Neural crest cell (in vitro differentiated cells): ENCODE measurements at places on chromosomes 16 and 17. TPM values are rescaled to one million over a fixed set of nuclear protein-coding genes. Genes with fewer than 3 reads are reported as not detected.

PRSS8 gene
- not detected in 2 replicates for total RNA-seq

DNA sequence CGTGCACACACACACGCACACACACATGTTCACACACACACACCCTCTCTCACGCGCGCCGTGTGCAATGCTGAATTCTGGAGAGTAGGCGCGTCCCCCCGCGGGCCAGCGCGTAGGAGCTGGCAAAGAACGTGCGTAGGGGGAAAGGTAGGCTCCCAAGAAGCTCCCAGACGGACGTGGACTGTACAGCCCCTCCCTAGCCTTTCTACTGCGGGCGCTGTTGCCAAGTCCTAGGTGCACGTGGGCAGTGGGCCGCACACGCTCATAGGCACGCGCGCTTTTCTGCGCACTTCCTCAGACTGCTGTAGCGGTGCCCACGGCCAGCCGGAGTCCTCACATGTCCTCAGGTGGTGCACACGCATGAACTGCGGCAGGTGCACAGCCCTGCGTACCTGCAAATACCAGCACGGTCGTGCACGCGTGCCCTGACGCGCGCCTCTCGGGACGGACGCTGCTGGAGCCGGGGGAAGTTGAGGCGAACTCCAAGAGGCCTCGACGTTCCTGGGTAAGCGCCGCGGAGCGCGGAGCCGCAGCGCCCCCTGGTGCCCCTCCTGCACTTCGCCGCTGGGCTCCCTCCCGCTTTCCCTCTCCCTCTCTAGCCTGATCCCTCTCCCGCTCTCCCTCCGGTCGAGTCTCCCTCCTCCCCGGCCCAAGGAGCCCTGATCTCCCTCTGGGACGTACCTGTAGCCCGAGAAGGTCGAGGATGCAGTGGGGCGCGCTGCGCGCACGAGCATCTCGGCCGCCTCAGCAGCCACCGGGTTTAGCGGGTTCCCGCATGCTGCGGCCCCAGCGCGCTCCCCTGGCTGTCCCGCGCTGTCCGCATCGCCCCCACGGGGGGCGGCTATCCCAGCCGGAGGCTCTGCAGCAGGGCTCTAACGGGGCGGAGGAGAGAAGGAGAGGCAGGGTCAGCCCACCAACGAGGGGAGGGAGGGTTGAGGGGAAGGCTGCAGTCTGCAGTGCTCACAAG lies 749 bp downstream of the GRIN2A start:
- peaks cover 14% of the 10 kb centered on the region for H3K4me1 ChIP-seq
- peak overlapping the region; percentile 67 for H3K4me3 ChIP-seq
- H3K27me3 ChIP-seq: peaks cover 91% of the 10 kb centered on the region
- H3K36me3 ChIP-seq: no peaks in the 10 kb centered on the region
- DNase-seq: peak; percentile 78

DNA sequence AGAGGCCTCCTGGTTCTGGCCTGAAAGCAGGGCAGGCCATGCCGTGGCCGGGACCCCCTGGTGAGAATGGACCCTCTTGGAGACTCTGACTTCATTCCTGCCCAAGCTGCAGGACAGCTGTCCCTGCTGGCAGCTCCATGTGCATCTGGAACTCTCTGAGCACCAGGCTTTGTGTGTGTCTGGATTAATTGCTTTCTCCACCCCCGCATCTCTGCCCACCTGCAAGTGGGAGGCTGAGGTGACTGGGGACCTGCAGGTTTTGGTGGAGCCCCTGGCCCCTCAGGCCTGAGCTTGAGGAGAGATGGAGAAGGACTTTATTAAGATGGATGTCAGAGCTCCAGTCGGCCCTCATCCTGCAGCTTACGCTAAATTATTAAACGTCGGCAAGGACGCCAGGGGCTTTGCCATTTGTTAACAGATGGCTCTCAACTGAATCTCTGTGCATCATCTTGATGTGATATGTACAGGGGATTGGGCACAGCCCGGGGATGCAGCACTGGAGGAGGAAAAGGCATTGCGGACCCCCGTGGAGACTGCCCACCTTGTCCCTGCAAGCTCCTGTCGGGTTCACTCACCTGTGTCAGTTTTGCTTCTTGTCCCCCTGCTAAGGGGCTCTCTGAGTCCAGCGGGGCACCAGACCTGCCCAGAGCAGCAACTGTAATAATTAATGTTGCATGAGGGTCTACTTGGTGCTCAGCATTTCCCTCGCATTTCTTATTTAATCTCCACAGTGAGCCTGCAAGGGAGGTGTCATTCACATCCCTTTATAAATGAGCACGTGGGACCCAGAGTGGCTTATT lies 154.1 kb upstream of the RPL38 start:
- H3K36me3 ChIP-seq: no peaks in the 10 kb centered on the region
- H3K27ac ChIP-seq: no peak overlapping the region
- H3K27me3 ChIP-seq: peaks cover 4% of the 10 kb centered on the region
- H3K4me1 ChIP-seq: peaks cover 16% of the 10 kb centered on the region
- H3K4me3 ChIP-seq: no peak overlapping the region

GRCh38 chr17:48492401-48493298 lies 38.2 kb downstream of the HOXB1 start:
- H3K4me3 ChIP-seq: no peak overlapping the region
- no peaks in the 10 kb centered on the region for H3K4me1 ChIP-seq
- H3K27ac ChIP-seq: no peak overlapping the region
- peak; percentile 52 for DNase-seq
- H3K36me3 ChIP-seq: no peaks in the 10 kb centered on the region

GRCh38 chr17:27551701-27552248 lies 79.2 kb upstream of the LGALS9 start:
- no peak overlapping the region for H3K4me3 ChIP-seq
- peak overlapping the region; percentile 3 for H3K27ac ChIP-seq
- no peak for DNase-seq
- no peaks in the 10 kb centered on the region for H3K27me3 ChIP-seq
- H3K36me3 ChIP-seq: no peaks in the 10 kb centered on the region

DNA sequence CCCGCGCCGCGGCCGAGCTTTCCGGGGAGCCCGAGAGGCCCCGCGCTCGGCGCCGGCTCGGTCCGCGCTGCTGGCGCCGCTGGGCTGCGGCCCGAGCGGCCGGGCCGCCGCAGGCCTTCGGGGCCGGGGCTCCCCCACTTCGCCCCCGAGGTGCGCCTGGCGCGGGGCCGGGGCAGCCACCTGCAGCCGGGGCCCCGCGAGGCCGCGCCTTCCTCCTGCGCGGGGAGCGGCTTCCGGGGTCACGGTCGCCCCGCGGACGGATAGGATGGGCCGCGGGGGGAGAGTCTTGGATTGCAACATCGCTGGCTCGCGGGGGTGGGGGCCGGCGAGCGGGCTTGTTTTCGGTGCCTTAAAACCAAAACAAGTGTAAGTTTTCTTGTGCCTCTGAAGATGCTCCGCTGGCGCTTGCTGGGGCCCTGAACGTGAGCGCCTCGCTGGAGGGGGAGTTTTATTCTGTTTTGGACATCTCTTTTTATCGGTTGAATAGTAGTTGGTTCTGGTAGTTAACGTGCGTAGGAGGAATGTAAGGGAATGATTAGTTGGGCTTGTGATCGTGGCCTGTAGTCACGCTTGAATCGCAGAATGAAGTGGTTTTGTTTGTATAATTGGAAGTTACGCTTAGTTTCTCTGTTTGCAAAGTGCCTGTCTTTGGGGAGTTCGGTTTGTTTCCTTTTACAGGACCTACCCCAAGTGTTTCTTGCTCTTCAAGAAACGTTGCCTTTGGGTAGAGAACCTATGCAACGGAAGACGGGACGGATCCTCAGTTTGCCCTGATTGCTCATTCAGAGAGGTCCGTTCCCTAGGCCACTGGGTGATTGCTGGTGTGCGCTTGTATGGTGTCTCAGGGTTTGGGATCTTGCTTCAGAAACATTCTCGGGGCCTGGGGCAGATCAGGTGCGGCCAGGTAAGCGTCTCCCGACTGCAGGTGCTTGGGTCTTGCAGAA lies 724 bp downstream of the UBE2I start:
- DNase-seq: no peak
- peak overlapping the region; percentile 98 for H3K4me3 ChIP-seq

- no peaks in the 10 kb centered on the region for H3K36me3 ChIP-seq
- peak overlapping the region; percentile 59 for H3K4me3 ChIP-seq
- no peak overlapping the region for H3K27ac ChIP-seq
- peaks cover 25% of the 10 kb centered on the region for H3K27me3 ChIP-seq
Observed at GRCh38 chr16:88636488-88637265, 1.7 kb upstream of the IL17C start.

GRCh38 chr17:15945527-15946191 lies 729 bp downstream of the ADORA2B start:
- no peak overlapping the region for H3K27ac ChIP-seq
- peaks cover 44% of the 10 kb centered on the region for H3K27me3 ChIP-seq
- no peak for DNase-seq
- H3K4me3 ChIP-seq: peak overlapping the region; percentile 74

DNA sequence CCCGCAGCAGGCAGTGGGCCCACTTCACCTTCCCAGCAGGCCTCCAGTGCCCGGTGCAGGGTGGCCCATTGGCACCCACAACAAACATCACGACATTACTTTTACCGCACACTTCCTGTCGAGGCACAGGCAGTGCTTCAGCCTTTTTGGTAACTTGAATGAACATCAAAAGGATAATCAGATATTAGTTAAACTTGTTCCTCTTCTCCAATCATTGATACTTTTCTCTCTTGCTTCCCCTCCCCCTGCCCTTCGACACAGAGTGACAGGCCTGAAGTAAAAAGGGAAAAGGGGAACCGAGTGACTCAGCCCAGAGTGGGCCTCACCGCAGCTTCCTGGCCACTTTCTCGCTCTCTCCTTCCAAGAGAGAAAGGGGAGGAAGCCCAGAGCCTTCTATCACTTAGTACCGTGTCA lies 507.0 kb downstream of the MAF start:
- peaks cover 32% of the 10 kb centered on the region for H3K4me1 ChIP-seq
- DNase-seq: no peak
- H3K27ac ChIP-seq: peak overlapping the region; percentile 67
